ENCODE measurements at places on chromosomes 7 and 10.

- DNase-seq: no peak
Measured at GRCh38 chr7:27173956-27174873, at the start of gene HOXA10. Gene HOXA10 (minus strand): TSS chr7:27174320. CDS start chr7:27174306, 14 bp downstream.

- DNase-seq: peak; percentile 68
Measured at GRCh38 chr10:15419279-15419874, 48.3 kb upstream of the FAM171A1 start.

GRCh38 chr10:113992471-113993011 is 51.1 kb upstream of the ADRB1 start:
- DNase-seq: no peak

DNA sequence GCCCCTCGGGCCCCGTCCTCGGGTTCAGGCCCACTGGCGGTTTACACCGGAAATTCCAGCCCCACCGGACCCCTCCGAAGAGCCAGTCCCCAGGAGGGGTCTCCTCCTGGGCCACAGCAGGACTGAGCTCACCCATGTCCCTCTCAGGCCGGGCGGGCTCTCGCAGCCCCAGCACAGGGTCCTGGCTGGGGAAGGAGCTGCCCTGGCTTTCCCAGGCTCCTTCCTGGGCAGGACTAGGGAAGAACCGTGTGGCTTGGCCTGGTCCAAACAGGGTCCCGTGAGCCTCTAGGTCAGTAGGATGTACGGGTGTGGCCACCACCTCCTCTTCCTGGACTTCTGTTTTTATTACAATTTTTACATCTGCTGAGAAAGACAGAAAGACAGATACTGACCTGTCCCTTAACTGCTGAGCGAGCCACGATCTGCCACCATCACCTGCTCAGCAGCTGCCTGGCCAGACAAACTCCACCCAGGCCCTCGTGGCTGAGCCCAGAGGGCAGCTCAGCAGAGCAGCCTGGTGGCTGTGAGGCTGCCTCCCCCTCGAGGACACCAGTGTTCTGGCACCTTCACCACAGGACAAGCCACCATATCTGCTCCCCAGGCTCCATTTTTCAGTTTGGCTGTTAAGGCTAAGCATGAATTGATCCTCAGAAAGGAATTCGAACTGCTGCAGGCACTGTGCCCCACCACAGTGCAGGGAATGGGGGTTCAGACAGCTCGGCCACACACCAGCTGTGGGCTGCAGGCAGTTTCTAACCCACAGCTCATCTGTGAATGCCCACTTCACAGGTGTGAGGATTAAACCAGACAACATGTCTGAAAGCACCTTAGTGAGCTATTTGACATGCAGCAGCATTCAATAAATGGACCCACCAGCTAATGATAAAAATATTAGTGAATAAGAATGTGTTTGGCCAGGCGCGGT is 14.5 kb upstream of the ZNF777 start:
- DNase-seq: no peak

GRCh38 chr7:132103718-132104117 is 472.6 kb downstream of the PLXNA4 start:
- DNase-seq: no peak

- DNase-seq: no peak
Measured at GRCh38 chr10:21758239-21758638, 224.2 kb downstream of the MLLT10 start.
